COLO829 (cell line): ENCODE measurements at places on chromosomes 3 and 15.

- DNase-seq: no peak
Observed at GRCh38 chr3:131193641-131194238, 167.1 kb downstream of the NEK11 start.

GRCh38 chr3:130414457-130414856 lies 69.0 kb downstream of the COL6A5 start:
- no peak for DNase-seq

- no peak for DNase-seq
Observed at GRCh38 chr15:101193120-101193644, 58.7 kb downstream of the CHSY1 start.

DNA sequence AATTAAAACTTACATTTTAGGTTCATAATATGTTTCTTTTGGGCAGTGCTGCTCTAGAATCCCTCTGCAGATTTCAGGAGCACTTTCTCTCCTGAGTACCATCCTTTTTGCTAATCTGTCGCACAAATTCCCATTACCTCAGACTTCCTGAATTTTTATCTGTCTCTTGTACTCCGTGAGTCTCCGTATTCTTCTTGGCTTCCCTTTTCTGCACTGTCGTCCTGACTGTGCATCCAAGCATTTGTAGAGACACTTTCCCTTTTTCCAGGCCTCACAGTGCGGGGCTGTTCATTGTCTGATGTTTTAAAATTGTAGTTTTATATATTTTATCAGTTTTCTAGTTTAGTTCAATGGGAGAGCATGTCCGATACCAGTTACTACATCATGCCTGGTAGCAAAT lies 27.3 kb downstream of the MEF2A start:
- no peak for DNase-seq

DNA sequence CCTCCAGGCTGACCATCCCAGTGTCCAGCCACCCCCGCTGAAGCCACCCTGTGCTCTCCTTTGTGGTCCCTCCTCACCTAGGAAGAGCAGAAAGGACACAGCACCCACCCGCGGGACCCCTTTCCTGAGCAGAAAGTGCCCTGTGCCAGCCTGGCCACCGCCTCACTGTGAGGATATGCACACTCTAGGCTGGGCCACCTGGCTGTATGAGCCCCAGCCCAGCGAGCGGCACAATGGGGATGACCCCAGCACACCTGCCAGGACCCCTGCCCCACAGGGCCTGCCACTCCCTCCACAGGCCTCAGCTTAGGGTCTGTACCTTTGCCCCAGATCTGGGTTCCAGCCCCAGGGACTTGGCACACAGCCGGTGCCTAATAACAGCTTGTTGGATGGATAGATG lies 47.9 kb upstream of the FURIN start:
- no peak for DNase-seq

DNA sequence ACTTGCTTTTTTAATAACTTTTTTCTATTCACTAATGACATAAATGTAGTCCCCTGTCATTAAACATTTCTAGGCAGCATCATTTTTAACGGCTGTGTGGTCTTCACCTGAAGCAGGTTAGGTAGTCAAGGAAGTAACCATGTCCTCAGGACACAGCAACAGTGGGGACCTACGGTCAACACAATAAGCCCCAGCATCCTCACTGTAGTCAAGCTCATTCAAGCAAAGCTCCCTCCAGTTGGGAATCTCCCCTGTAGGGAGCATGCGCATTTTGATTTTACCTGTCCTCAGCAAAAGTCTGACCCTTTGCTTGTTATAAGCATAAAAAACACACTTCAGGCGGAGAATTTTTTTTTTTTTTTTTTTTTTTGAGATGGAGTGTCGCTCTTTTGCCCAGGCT lies 151.4 kb downstream of the SHQ1 start:
- DNase-seq: no peak

- DNase-seq: no peak
Observed at GRCh38 chr3:43296565-43296964, 10.2 kb downstream of the SNRK start.

DNA sequence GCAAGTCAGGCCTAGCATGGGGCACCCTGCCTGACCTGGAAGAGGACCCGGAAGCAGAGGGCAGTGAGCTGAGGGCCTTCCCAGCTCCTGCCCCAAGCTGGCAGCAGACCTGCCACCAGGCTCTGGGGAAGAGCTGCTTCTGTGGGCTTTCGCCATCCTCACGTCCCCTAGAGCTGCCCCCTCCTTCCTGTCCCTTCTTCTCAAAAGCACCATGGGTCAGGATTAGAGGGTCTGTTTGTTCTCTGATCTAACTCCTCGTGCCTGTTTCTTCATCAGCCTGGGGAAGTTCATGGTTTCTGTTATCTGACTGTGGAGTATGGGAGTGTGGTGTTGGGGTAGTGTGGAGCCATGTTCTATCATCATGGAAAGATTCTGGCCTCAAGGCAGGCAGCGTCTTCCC lies 58.4 kb upstream of the POLG start:
- no peak for DNase-seq

- DNase-seq: no peak
Observed at GRCh38 chr15:58451826-58452225, 20.0 kb downstream of the LIPC start.

GRCh38 chr3:127025456-127025855 lies 42.5 kb downstream of the PLXNA1 start:
- no peak for DNase-seq

- no peak for DNase-seq
Observed at GRCh38 chr3:123323781-123324180, 122.0 kb downstream of the SEC22A start.

DNA sequence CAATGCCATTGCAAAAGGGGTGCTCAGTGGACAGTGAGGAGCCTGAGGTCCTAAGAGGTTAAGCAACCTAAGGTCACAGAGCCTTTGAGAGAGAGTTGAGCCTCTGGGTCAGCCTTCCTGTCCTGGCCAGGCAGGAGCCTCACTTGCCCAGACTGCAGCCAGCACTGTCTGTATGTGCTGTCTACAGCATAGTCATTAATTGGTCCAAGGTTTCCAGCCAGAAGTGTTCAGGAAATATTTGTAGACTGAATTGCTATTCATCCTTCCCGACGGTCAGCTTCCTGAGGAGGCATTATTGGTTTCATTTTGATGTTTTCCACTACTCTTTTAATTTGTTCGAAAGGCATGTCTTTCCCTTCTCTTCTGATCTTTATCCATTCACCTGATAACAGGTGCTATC lies 8.1 kb downstream of the SEC13 start:
- no peak for DNase-seq

DNA sequence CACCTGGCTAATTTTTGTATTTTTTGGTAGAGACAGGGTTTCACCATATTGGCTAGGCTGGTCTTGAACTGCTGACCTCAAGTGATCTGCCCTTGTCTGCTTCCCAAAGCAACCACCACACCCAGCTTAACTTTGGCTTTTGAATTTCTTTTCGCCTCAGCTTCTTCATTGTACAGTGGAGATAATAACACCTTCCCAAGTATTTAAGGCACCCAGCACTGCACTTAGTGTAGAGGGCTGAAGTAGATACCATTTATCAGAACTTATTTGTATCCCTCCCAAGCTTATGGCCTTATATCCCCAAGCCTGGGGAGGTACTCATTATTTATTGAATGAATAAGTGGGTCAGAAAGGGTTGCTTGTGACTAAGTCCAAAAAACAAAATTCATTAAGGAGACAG lies 2.3 kb downstream of the SQOR start:
- no peak for DNase-seq

GRCh38 chr3:183378008-183378407 lies 50.4 kb downstream of the MCF2L2 start:
- no peak for DNase-seq
